ENCODE measurements at places on chromosomes 5 and 9.

GRCh38 chr5:169027501-169028061, 273.4 kb downstream of the SLIT3 start:
- no peak for DNase-seq

- no peak for DNase-seq
These were observed 65.7 kb upstream of the SHB start for GRCh38 chr9:38134611-38135237.

GRCh38 chr9:14554886-14555285, 138.3 kb downstream of the ZDHHC21 start:
- DNase-seq: no peak

GRCh38 chr5:97929383-97929782, 746.3 kb upstream of the RIOK2 start:
- DNase-seq: no peak

DNA sequence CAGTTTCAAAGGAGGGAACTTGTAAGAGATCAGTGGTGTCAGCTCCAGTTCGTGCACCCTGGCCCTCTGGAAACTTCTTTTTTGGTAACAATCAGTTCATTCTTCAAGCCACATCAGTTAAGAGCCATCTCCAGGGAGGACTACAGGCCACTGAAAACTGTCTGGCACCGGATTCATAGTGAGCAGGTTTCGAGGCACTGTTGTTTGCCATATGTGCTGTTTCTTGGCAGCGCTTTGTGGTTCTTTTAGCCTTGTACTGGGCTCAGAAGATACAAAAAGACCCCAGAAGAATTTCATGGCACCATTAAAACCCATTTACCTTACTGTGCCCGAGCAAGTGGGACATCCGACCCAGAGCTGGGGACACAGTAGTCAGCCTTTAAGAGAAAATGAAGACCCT, 68.5 kb downstream of the OTULIN start:
- DNase-seq: no peak

- no peak for DNase-seq
These were observed 1274.0 kb upstream of the C9orf72 start for GRCh38 chr9:28847331-28847730.

- no peak for DNase-seq
These were observed 23.5 kb upstream of the SUSD1 start for GRCh38 chr9:112198646-112199045.

DNA sequence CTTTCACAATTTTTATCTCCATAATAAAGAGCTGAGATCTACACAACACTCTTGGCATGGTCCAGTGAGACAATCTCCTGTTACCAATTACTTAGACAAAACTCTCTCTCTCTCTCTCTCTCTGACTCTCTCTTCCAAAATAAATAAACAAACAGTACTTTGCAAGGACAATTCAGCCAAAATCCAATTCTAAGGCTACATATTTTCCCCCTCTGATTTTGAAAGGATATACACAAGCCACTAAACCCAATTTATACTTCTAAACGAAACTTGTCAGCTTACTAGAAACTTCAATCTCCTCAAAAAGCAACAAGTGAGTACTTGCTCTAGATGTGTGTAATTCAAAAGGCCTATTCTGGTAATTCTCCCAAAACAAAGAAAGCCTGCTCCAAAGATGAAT, 26.3 kb upstream of the TNPO1 start:
- DNase-seq: no peak

- DNase-seq: no peak
These were observed 47.3 kb downstream of the TMEM167A start for GRCh38 chr5:83029912-83030311.

DNA sequence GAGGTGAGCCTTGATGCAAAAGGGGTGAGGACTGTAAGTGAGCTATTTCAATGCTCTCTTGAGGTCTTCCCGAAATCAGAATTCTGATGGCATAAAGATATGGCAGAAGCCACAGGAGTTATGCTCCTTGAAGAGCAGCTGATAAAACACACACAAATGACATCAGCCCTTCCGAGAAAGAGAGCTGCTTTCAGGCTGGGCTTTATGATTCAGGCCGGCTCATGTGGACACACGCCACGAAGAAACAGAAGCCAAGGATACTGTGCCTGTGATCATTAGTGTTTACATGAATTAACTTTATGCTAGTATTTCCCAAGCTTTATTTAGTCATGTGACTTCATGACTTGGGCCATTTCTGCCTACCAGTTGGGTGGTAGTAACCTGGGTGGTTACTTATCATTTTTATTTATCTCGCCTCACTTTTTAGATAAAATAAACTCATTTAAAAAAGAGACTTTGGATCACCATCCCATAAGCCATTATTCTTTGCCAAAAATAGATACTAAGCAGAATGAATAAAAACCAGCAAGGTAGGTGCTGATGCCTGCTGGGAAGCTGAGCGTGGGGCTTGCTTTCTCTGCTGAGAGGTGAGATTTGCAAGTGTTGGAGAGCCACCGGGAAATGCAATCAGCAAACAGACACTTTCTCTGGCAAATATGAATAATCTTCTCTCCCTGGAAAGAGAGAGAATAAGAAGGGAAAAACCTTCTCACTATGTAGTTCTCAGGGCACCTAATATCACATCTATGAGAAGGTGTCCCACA, 73.0 kb upstream of the SLC25A51 start:
- DNase-seq: no peak

DNA sequence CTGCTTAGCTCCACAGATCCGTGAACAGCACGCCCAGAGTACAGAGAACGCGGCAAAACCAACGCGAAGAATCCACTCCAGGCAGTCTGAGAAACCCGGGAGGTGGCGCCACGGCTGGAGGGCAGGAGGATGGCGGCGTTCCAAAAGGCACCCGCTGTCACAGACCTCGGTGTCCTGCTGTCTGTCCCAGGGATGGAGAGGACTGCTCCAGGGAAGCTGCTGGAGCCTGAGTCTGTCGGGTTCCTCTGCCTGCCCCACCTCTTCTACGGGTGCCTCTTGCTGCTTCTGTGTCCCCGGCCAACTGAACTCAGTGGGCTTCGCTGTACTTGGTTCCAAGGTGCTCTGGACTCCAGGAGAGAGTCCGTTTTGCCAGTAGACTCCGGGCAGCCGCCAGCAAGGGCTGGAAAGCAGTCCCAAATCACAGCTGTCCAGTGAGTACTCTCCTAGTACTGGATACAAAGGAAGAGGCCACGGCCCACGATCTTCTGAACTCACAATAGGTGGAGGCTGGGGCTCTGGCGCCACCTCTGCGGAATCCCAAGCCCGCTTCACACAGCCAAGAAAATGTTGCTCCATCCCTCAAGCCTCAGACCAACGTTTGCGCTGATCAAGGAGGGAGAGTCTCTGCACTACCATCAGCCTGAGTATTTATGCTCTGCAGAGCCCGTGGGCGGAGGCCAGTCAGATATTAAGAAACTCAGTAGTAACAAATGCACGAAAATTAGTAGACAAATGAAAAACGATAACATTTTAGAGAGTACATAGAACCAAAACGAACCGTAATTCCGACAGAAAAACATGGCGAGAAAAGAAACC, 440 bp downstream of the ANXA2R start:
- peak; percentile 78 for DNase-seq

DNA sequence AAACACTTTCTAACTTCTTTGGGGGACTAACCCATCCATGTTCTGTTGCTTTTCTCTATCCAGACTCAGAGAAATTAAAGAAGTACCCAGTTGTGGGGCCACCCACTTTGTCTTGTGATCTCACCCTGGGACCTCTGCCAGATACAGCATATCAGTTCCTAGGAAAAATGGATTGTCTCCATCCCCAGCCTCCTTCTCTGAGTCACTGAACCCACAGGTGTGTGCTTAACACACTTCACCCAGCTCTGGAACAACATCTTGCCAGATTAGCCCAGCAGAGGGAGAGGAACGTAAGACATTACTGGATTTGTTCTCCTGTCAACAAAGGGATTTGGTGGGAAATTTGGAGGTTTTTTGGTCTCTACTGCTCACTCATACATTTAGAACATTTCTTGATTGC, 19.2 kb downstream of the FAM240B start:
- no peak for DNase-seq

DNA sequence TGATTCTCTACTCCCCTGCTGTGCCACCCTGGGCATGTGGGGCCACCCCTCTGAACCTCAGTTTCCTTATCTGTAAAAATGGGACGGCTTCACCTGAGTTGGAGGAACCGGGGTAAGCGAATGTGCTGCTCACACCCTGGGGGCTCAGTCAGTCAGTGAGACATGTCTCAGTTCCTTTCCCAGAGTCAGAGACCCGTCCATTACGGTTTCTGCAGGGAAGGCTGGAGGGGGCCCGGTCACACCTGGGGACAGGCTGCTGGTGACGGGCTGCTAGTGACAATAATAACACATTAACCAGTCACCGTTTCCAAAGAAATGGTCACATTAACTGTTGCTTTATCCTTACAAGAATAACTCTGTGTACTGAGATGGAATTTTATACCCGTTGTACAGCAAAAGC, 282.4 kb downstream of the NSG2 start:
- no peak for DNase-seq

DNA sequence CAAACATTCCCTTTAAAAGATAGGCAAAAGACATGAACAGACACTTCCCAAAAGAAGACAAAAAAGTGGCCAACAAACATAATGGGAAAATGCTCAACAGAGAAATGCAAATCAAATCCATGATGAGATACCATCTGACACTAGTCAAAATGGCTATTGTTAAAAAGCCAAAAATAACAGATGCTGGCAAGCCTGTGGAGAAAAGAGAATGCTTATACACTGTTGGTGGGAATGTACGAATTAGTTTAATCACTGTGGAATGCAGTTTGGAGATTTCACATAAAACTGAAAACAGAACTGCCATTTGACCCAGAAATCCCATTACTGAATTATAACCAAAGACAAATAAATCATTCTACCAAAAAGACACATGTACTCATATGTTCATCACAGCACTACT, 58.3 kb upstream of the WDR41 start:
- DNase-seq: no peak

DNA sequence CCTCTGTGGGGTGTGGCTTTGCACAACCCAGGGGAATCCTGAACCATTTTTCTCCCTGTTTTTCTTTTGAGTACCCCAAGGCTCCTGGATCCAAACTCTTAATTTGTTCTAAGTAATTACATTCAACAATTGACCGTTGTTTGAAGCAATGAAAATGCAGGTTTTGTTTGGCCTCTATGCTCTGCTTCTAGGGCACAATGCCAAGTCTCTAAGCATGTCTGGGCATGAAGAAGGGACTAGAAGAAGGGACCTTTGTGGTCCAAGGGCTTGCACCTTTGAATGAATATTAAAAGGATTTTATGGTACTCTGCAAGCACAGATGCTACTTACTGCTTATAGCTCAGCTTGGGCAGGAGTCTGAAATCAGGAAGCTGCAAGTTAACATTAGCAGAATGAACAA, 6.6 kb upstream of the ENC1 start:
- DNase-seq: peak; percentile 30

DNA sequence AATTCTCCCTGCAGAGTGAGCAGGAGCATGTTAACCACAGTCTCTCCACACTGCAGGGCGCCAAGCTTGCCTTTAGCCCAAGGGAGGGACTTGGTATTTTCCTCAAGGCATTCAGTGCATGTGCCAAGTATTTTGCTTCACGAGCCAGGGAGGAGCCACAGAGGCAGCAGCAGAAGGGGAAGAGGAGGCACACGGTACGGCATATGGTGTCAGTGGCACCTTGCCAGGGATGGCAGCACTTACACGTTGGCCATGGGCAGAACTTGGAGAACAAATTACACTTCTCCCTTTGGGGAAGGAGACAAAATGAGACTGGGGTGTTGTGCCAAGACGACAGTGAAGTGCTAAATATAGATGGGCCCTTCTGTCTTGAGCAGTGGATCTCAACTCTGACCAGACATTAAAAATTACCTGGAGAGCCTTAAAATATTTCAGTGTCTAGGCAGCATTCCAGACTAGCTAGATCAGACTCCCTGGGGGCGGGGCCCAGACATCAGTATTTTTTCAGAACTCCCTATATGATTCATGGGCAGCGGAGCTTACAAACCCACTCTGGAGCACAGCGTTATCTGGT, 155.8 kb downstream of the DRD1 start:
- DNase-seq: no peak

GRCh38 chr9:133702798-133703590, 35.2 kb downstream of the SARDH start:
- no peak for DNase-seq

DNA sequence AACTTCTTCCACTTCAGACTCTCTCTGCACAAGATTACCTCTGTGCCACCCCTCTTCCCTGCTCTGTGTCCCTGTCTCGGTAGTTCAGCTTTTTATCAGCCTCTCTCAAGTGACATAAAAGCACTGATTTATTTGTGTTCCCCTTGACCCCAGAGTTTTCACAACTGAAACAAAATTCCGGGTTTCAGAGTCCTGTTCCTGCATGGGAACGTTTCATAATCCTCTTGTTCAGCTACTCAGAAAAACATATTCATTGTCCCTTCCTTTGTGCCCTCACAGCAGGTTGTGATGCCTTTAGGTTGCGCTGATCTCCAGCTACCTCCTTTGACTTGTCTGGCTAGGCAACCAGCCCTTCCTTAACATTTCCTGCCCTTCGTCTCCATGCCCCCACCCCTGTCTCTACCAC, 13.7 kb upstream of the ITGA1 start:
- no peak for DNase-seq

DNA sequence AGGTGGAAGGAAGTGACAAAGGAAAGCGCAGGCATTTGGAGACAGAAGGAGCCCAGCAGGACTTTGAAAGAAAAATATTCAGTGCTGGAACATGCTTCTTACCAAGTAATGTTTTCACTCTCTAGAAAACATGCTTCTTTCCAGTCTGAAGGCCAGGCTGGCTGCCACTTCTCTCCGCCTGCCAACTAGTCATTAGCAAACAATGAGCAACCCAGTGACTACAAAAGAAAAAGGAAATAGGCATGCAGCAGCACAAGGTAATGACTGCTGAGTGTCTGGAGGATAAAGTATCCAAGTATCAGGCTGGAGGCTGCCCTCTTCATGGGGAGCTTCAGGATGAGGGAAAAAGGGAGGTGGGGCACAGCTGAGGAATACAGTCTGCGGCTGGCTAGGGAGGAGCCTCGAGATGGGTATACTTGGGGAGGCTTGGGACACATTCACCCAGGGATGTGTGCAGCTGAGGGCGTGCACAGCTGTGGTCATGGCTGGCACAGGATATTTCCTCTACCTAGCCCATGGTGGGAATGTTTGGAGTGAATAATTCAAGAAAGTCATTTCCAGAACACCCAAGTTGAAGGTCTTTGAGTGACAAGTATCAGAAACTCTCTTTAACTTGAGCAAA, 161.5 kb upstream of the KIF2A start:
- DNase-seq: no peak

DNA sequence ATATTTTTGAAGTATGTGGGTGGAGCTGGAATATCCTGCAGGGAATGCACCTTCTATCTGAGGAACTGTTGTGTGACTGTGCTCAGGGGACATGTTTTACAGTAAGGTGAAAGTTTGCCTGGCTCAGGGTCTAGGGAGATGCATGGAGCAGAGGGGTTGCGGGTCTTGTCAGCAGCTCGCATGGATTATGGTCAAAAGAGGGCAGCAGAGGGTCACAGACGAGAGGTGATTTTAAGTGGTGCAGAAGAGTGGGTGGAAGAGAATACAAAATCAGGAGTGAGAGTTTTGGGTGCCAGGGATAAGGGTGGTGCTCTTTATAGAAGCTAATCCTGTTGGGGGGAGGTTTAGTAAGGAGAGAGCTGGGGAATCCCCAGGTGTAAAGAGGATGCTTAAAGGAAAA, 53.5 kb upstream of the GRIN3A start:
- no peak for DNase-seq

Measured in NCI-H187 (cell line).